Central memory CD4-positive, alpha-beta T cell (primary cell): ENCODE measurements at places on chromosomes 4 and X.

GRCh38 chrX:46433892-46434291 is 111.3 kb downstream of the ZNF674 start:
- DNase-seq: no peak

DNA sequence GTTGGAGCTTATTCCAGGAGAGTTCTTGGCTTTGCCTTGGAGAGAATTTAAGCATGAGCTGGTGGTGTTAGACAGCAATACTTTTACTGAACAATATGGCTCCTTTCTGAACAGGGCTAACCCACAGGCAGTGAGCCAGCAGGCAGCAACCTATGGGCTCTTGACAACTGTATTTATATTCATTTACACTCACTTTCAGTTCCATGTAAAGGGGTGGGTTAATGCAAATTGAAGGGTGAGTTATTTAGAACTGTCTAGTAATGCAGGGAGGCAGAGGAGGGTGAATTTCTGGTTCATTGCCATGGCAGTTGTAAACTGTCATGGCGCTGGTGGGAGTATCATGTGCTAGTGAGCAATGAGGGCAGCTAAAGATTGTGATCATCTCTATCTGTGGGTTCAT is 15.7 kb downstream of the FOXR2 start:
- no peak for DNase-seq

DNA sequence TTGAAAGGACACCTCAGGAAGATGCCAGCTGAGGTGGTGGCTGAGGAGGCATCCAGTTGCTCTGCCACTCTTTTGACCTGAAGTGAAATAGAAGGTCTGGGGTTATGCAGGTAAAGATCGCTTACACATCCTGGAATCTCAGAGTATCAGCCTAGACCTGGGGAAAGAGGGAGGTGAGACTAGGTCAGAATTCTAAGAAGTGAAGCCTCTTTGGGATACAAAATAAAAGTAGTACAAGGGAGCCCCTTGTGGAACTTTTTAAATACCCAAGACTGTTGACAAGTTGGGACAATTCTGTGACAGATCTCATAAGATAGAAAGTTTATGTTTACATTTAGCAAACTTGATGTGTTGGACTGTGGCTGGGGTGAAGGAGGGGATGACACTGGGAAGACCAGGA is 263.1 kb downstream of the SPRY1 start:
- DNase-seq: no peak

- DNase-seq: no peak
Observed at GRCh38 chrX:123277347-123277746, 93.3 kb downstream of the GRIA3 start.

DNA sequence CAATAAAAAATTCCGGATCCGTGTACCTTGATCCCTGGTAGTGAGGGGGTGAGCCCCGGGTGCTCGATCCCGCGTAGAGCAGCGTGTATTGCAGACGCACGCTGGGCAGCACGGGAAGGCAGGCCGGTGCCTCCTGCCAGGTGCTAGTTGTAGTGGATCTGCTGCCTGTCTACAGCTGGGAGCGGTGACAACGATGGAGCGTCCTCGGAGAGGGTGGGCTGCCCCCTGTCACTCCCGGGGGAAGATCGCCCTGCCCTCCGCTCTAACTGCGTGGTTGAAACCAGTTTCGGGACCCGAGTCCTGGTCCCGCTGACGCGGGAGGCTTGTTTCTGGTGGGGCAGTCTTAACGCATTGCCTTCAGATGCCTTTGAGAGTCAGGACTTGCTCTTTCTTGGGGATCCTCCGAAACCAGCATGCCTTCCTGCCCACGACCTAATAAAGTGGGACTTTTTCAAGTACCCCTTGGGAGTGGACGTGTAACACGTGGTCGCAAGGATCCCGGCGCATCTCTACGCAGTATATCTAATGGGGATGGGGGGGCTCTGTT is 2.7 kb upstream of the NKX6-1 start:
- no peak for DNase-seq
